ENCODE measurements at places on chromosomes 5 and 9.

GRCh38 chr5:143819716-143820115, 7.8 kb downstream of the HMHB1 start:
- no peak for DNase-seq

- no peak for DNase-seq
These were observed 386.9 kb upstream of the SMC2 start for GRCh38 chr9:103707181-103707580.

- no peak for DNase-seq
These were observed 161.7 kb downstream of the OXCT1 start for GRCh38 chr5:41708604-41708940.

DNA sequence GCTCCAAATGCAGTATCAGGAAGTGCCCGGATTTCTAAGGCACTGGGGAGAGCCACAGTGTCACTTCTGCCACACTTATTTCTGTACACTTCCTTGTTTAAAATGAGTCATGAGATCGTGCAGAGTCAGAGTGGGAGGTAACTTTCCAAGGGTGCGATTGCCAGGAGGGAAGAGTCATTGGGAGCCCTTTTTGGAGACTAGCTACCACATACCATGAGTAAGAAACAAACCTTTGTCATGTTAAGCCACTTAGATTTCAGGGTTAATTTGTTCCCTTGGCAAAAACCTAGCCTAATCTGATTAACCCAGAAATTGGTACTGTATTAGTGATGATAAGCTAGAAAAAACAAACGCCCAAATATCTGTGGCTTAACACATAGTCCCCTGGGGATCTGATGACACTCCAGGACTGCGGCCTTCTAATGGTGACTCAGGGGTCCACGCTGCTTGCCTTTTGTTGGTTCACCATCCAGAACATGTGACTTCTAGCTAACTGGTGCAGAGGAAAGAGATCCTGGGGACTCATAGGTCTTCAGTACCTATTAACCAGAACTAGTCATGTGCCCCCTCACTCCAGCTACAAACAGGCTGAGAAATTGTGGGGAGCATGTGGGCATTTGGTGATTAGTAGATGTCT, 48.6 kb upstream of the TLE1 start:
- DNase-seq: peak; percentile 27

DNA sequence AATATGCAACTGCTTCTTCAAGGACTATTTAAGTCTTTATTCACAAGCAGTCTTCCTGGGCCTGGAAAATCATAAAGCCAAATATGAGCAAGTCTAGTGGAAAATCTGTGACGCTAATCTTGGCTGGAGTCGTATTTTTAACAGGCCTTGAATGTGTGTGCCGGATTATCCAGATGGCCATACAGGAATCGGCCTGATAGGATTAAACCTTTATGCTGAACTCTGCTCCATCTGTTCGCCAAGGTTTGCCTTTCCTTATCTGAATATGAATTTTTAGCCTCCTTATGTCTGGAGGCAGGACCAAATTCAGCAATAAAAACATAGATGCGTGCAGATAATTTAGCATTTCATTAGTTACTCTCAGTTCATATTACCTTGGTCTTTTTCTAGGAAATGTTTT, 294.5 kb downstream of the EBF1 start:
- no peak for DNase-seq

GRCh38 chr5:73894860-73895259, 268.9 kb downstream of the ARHGEF28 start:
- DNase-seq: no peak

GRCh38 chr9:114731701-114732100, 49.7 kb upstream of the TEX48 start:
- no peak for DNase-seq

DNA sequence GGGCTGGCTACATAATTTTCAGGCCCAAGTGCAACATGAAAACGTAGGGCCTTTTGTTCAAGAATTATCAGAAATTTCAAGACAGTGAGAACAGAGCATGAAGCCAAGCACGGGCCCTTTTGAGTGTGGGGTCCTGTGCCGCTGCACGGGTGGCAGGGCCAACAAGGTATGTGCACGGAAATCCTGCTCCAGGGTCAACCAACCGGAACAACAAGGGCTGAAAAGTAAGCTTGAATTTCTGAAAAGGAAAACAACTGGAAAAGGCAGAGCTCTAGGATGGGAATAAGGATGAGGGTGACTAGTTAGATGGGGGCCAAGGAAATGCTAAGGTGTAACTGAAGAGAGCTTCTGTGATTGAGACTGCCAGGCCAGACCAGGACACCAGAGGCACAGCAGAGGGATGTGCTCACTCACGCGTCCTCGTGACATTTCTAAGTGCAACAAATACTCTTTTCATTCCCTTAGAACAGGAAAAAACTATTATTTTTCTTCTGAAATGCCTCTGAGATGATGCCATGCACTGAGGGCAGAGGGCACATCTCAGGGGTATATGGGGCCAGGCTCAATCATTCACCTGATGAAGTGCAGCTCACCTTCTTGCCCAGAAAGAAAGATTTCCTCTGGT, 80.6 kb upstream of the LRRTM2 start:
- no peak for DNase-seq

DNA sequence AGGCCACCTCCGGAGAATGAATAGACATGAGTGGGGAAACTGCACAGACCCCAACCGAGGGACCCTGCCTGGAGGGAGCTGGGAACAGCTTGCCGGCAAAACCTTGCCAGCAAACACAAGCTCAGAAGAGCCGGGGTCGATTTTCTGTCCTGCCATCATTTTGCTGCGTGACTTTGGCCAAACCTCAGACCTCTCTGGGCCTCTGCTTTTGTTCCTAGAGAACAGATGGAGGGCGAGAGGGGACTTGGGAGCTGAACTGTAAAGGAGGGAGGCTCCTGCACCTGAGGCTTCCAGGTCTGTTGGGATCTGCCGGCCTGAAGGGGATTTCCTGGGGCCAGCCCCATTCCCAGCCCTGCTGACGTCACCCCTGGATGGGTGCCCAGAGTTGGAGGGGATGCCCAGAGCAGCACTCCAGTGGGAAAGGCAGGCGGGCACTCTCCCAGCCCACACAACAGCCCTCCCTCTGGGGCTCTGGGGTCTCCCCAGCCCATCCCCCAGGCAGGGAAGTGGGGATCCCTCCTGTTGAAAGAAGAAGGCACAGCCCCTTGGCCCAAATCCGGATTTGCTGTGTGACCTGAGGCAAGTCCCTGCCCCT, 40.4 kb upstream of the SYNPO start:
- peak; percentile 70 for DNase-seq

- no peak for DNase-seq
These were observed 29.9 kb downstream of the COL15A1 start for GRCh38 chr9:98973576-98973975.
